ENCODE measurements at places on chromosomes 3 and 15.

- DNase-seq, result no peak
These were observed 586.8 kb downstream of the EDEM1 start for GRCh38 chr3:5774337-5774736.

DNA sequence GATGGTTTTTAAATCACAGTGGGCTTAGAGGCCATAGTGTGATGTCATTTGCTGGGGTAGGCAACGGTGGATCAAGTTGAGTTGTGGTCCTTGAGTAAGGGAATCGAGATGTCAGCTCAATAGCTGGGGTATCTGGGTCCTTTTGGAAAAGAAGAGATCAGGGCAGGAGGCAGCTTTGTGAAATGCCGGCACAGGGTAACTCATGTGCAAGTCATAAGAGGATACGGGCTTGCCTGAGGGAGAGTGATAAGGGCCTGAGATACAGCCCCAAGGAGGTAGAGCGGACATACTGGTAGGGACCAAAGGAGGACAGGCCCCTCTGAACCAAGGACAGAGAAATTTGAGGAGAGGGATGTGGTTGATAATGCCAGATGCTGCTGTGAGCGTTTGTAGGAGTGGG is 4.2 kb upstream of the FAM131A start:
- no peak for DNase-seq

DNA sequence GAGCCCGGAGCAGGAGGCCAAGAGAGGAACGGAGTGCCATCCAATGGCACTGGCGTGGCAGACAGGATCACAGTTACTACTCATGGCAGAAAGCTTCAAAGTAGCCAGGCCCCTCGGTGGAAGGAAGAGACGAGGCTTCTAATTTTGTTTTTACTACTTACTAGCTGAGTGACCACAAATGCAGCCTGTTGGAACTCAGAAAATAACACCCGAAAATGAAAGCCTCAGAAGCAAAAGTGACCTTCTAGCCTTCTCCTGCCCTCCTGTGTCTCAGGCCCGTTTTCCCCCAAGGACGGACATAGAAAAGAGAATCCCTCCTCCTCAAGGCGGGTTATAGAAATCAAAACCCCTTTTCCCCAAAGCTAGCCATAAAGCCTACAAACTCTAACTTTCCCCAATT is 9.9 kb upstream of the STRA6 start:
- DNase-seq, result no peak

DNA sequence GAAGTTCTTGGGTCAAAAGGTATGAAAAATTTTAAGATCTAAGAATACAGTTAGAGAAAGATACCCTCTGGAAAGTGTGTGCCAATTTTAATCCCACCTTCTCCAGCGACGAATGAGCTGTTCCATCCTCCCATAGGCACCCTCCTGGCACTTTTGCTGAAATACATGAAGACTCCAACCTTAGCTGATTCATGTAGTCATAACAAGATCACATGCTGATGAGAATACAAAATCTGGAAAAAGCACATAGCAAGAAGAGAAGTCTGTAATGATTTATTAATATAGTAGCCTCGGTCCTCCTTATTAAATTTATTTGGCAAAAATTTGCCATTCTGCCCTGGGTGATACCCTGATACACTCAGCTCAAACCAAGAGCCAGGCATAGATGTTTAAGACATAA is 88.9 kb downstream of the CCR1 start:
- DNase-seq, result no peak

GRCh38 chr3:28935146-28935545 is 345.7 kb upstream of the RBMS3 start:
- no peak for DNase-seq

- no peak for DNase-seq
These were observed 28.9 kb upstream of the LPP start for GRCh38 chr3:188125076-188125475.

DNA sequence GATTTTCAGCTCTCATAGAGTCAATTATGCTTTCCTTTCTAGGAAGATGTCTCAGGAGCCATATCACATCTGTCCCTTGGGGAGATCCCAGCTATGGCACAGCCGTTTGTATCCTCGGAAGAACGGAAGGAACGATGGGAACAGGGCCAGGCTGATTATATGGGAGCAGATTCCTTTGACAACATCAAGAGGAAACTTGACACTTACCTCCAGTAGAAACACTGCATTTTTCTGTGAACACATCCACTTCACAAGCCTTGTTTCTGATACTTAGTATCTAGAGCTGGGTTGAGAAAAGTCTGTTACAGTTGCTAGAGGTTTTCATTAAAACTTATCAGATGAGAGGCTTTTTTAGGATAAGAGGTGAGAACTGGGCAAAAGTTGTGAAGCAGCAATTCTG is 35.4 kb downstream of the GYG1 start:
- DNase-seq, result no peak

DNA sequence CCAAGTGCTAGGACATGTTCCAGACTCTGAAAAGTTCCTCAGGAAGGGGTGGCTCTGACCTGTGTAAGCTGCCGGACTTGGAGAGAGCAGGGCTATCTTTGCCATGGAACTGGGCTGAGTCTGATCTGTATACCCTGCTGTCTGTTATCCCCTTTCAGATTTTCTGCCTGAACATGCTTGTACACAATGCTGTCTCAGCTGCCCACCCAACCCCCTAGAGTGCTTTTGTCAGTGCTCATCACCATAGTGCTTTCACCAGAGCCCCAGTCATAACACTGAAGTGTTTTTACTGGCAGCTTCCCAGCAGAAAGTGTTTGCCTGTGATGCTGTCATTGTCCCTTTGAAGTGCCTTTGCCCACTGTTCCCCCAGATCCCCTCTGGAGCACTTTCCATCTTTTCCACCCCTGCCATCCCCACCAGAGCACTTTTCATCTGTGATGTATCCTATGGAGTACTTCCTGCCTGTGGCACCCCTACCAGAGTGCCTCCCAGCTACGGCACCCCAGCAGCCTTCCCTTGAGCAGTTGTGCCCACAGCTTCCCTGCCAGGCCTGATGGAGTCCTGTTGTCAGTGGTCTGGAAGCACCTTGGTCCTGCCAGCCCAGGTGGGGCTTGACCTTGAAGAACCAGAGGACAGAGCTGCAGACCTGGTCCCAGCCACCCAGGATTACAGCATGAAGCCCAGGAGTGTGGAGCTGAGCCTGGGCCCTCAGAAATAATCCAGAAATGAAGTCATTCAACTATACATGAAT is 397.7 kb downstream of the DIPK2A start:
- no peak for DNase-seq

GRCh38 chr3:16906682-16907081 is 21.9 kb downstream of the PLCL2 start:
- peak; percentile 48 for DNase-seq

DNA sequence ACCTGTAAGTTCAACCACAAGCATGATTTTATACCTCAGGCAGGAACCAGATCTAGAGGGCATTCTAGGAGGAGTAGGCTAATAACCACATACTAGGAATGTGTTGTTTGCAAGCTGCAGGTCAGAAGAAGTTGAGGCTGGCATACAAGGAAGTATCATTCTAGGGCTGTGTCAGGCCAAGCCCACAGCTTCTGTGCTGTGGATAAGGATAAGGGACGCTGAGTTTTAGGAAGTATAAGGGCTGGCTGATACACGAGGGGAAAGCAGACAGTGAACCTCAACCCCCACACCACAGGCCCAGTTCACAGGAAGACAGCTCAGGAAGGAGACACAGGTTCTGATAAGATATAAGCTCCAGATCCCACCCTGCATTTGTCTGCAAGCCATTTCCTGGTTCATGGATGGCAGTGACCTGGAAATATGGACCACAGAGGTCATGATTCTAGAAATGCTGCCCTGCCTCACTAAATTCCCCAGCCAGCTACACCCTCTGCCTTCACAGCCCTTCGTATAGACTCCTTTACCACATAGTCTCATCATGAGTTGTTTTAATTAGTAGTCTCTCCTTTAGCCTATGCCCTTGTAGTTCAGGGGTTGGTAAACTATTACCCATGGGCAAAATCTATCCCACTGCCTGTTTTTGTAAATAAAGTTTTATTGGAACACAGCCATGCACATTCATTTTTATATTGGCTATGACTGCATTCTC is 260.7 kb downstream of the OPA1 start:
- peak; percentile 64 for DNase-seq

DNA sequence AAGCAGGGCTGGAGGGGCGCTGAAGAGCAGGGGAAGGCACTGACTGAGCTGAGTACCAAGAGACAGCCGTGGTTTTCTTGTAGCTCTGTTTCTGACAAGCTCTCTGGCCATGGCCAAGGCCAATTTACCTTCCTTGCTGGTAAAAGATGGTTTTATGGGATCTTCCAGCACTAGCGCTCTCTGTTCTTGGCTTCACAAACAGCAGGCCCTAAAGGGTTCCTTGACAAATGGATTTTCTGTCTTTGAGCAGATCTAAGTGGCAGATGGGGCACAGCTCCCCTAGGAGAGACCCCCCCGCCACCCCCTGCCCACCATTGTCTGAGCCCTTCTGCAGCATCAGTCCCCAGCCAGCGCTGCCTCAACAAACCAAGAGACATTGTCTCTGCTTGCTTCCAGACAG is 66.6 kb downstream of the GAP43 start:
- no peak for DNase-seq

- DNase-seq, result no peak
These were observed 168.2 kb upstream of the GPR149 start for GRCh38 chr3:154598166-154598565.

- no peak for DNase-seq
These were observed 213.4 kb upstream of the SEMA6D start for GRCh38 chr15:47503876-47504275.

DNA sequence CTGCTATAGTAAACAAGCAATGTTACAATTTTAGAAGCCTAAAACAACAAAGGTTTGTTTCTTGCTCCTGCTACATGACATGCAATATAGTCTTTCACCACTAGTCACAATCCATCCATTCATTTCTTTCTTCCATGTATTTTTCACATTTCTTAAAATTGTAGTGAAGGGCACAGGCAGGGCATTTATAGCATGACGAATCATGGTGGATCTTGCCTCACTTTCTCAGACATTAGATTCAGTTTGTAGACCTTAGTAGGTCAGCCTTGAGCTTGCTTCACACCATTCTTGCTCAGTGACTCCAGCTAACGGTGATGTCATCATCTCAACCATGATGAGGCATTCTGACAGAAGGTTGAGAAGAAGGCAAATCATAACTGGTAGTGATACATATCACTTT is 546.8 kb downstream of the TBL1XR1 start:
- DNase-seq, result no peak

DNA sequence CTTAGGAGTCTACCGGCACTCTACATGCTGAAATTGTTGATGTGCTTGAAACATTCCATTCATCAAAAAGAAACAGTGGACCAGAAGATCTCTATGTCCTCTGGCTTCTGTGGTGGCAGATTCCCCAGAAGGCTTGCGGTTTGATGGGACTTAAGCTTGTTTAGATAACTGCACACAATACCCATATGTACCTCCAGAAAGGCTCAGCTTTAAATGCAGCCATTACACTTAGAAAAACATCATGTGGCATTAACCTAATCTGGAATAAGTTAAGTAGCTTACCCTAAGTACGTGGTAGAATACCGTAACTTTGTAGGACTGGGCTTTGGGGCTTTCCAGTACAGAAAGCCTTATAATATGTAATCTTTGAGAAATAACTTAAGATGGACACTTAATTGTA is 187.3 kb downstream of the RBMS3 start:
- no peak for DNase-seq

GRCh38 chr3:143100451-143100850 is 19.1 kb upstream of the CHST2 start:
- DNase-seq, result no peak

GRCh38 chr3:158120330-158120729 is 10.4 kb downstream of the RSRC1 start:
- DNase-seq, result no peak

DNA sequence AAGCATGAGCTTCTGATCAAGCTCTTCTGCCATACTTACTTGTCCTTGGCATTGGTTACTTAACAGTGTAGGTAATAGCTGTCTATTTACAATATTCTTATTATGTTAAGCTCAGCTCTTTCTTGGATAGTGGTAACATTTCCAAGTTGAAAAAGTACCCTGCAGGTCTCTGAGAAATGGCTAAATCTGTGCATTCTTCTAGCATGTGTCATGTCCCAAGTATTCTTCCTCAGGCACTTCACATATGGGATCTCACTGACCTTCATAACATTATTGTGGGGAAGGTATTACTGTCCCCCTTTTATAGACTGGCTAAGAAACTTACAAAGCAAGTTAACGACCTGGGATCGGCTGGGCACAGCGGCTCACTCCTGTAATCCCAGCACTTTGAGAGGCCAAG is 236.1 kb downstream of the RORA start:
- no peak for DNase-seq

- DNase-seq, result no peak
These were observed 147.3 kb upstream of the UBE2E2 start for GRCh38 chr3:23055733-23056376.

GRCh38 chr3:38354588-38355330 is 8.2 kb downstream of the XYLB start:
- peak; percentile 49 for DNase-seq
